ENCODE measurements at places on chromosomes 16 and 17.

- DNase-seq, result no peak
- H3K27me3 ChIP-seq, result no peaks in the 10 kb centered on the region
- H3K27ac ChIP-seq, result no peak overlapping the region
- H3K36me3 ChIP-seq, result peaks cover 35% of the 10 kb centered on the region
- no peaks in the 10 kb centered on the region for H3K4me1 ChIP-seq
- no peak overlapping the region for H3K4me3 ChIP-seq
Observed at GRCh38 chr16:11737713-11738112, 4.9 kb downstream of the TXNDC11 start.

GRCh38 chr17:74332017-74332650 lies 6.1 kb downstream of the KIF19 start:
- no peaks in the 10 kb centered on the region for H3K36me3 ChIP-seq
- no peak for DNase-seq
- no peaks in the 10 kb centered on the region for H3K27me3 ChIP-seq
- H3K27ac ChIP-seq, result no peak overlapping the region
- no peaks in the 10 kb centered on the region for H3K4me1 ChIP-seq

- DNase-seq, result peak; percentile 96
- peak overlapping the region; percentile 86 for H3K27ac ChIP-seq
- H3K4me1 ChIP-seq, result no peaks in the 10 kb centered on the region
- H3K4me3 ChIP-seq, result peak overlapping the region; percentile 48
- no peaks in the 10 kb centered on the region for H3K36me3 ChIP-seq
Observed at GRCh38 chr17:8192070-8192815, 2.3 kb upstream of the BORCS6 start.

DNA sequence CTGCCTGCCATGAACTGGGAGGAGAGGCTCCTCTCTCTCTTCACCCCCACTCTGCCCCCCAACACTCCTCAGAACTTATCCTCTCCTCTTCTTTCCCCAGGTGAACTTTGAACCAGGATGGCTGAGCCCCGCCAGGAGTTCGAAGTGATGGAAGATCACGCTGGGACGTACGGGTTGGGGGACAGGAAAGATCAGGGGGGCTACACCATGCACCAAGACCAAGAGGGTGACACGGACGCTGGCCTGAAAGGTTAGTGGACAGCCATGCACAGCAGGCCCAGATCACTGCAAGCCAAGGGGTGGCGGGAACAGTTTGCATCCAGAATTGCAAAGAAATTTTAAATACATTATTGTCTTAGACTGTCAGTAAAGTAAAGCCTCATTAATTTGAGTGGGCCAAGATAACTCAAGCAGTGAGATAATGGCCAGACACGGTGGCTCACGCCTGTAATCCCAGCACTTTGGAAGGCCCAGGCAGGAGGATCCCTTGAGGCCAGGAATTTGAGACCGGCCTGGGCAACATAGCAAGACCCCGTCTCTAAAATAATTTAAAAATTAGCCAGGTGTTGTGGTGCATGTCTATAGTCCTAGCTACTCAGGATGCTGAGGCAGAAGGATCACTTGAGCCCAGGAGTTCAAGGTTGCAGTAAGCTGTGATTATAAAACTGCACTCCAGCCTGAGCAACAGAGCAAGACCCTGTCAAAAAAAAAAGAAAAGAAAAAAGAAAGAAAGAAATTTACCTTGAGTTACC lies 36.7 kb upstream of the STH start:
- no peak overlapping the region for H3K27ac ChIP-seq
- no peaks in the 10 kb centered on the region for H3K27me3 ChIP-seq
- no peaks in the 10 kb centered on the region for H3K36me3 ChIP-seq

DNA sequence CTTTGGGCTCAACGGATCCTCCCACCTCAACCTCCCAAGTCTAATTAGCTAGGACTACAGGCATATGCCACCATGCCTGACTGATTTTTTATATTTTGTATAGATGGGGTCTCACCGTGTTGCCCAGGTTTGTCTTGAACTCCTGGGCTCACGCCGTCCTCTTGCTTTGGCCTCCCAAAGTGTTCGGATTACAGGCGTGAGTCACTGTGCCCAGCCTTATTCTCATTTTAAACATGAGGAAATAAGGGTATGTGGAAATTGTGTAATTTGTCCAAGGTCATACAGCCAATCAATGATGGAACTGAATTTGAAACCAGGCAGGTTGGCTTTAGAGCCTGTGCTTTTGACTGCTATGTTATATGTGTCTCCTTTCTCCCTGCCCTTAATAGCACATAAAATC lies 27.4 kb upstream of the AQP8 start:
- no peak overlapping the region for H3K4me3 ChIP-seq
- no peak overlapping the region for H3K27ac ChIP-seq
- H3K36me3 ChIP-seq, result no peaks in the 10 kb centered on the region

Data from right atrium auricular region (tissue), 2 donors.